ENCODE measurements at places on chromosomes 2 and 18.

- DNase-seq = no peak
Measured at GRCh38 chr2:44680424-44680971, 261.0 kb upstream of the SIX3 start.

DNA sequence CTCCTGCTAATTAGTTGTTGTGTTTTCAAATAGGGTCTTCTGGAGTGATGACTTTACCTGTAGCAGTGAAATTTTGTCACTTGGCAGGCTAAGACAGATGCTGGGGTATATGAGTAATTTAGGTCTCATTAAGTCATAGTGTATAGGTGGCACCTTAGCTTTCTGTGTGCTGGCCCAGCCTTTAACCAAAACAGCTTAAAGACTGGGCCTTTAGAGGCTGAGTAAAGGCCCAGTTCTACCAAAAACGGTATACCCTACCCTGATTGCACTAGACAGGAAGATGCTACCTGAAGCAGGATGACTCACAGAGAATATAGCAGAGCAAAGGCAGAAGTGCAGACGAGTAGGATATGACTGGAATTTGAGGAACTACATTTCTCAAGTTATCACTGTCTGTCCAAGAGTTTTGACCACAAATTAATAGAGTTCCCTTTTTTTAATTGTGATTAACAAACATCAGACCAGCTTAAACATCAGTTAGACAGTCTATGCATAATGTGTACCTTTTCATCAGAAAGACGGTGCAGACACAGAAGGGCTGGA lies 337.9 kb upstream of the SALL3 start:
- no peak for DNase-seq

DNA sequence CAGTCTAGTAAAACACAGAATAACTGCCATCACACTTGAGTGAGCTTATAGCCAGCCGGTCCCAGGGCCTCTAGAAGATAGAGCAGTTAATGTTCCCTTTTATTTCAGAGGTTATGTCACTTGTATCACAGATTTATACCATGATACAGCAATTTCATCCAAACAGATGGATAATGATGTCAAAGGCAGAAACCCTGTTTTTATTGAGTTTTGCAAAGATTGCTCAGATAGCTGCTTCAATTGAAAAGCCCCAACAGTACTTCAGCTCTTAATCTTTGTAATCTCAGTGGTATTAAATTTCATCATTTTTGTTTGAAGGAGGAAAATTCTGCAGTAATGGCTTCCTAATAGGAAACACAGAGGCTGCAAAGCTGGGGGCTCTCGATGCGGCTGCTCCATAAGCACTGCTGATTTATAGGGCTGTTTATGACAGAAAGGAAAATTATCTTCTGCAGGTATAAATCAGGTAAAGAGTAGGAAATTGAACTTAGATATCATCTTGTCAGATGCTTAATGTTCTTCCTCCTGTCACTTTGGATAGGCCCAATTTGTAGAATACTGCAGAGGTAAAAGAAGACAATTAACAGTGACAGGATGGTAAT lies 112.3 kb downstream of the LNPK start:
- DNase-seq = no peak

GRCh38 chr2:206881708-206882410 lies 57.5 kb upstream of the CPO start:
- no peak for DNase-seq

DNA sequence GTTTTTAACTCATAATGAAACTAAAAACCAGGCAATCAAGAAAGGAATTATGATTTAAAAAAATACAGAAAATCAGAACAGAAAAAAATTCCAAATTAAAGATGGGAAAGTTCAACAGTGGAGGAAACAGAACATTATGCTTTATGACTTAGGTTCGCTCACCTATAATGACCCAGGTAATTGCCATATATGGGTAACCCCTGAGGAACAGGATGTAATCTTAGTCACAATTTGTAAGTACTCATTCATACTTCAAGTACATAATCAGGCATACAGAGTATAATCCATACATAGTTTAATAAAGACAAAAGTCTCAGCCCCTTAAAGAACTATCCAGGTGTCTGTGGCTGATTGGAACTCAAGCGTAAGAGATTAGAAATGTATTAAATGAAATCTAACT lies 159.6 kb downstream of the AFF3 start:
- DNase-seq = no peak

GRCh38 chr2:207334624-207335371 lies 169.1 kb upstream of the KLF7 start:
- peak; percentile 87 for DNase-seq

DNA sequence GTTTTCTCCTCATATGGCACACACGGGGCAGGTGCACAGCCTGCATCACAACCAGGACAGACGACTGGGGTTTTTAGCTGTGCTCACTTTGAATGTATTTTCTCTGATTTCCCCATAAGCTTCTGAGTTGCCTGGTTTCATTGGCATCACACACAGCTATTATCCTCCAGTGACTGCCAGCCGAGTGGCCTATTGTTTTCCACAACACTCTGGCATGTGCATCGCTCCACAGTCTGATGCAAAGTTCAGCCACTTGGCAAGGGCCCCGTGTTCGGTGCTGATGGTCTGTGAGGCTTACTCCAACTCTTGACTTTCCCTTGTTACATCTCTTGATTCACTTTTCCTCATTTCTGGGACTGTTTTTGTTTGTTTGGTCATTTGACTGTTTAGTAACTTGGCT lies 593.1 kb downstream of the CBLN2 start:
- DNase-seq = no peak

DNA sequence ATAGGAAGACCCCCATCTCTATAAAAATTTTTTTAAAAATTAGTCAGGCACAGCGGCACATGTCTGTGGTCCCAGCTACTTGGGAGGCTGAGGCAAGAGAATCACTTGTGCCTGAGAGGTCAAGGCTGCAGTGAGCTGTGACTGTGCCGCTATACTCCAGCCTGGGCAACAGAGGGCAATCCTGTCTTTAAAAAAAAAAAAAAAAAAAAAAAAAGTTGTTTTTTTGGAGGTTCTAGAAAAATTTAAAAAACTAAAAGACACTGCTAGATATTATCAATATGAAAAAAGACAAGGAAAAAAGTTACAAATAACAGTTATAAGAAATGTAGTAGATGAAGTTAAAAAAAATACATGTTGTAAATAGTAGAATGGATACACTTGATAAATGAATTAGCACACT lies 56.1 kb upstream of the C2orf15 start:
- no peak for DNase-seq

DNA sequence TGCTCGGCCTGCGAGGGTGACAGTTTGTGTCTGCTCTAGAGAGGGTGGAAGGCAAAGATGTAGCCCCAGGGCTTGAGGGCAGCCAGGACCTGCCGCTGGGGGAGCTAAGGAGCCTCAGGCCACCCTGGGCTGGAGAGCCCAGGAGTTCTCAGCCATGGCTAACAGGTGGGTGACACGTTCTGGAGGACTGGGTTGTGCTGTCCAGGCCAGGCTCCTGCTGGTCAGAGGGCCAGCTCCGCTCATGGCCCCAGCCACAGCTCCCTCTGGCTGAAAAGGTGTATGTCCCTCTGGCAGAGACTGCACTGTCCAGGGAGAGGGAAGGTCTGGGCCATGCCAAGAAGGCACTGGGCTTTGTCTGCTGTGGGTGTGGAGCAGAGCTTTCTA lies 19.2 kb downstream of the TMEM185B start:
- no peak for DNase-seq
